Stimulated activated CD4-positive, alpha-beta T cell treated with anti-CD3 and anti-CD28 coated beads, Interleukin-15, amount 100 ng/mL, for 48 hours (primary cell): ENCODE measurements at places on chromosomes 5 and 9.

- DNase-seq = no peak
Observed at GRCh38 chr5:176902102-176902814, 3.1 kb upstream of the HK3 start.

DNA sequence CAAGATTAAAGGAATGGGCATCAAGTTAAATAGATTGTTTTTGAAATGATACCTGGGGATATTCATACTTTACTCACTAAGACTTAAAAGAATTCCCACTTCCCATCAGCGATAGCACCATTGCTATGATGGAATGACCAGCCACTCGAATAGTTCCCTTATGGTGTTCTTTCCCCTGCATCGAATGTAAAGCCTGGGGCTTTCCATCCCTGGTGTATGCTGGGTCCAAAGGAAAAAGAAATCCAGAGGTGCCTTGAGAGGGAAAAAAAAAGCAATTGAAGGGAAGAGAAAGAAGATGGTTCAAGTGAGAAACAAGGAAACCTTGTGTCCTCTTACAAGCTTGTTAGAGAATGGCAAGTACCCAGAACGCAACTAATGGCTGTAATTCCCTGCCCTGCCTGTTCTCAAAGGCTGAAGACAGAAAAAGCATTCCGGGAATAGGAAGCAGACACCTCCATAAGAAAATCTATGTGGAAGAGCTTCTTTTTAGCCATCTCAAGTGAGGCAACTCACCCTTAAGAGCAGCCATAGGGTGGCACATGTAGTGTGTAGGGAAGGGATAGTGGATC lies 351.1 kb upstream of the DAB2 start:
- no peak for DNase-seq

GRCh38 chr5:179270581-179271427 lies 74.5 kb downstream of the ADAMTS2 start:
- DNase-seq = no peak

- no peak for DNase-seq
Observed at GRCh38 chr9:68417762-68418161, 61.4 kb downstream of the PGM5 start.
